ENCODE measurements at places on chromosomes 13 and 19.

DNA sequence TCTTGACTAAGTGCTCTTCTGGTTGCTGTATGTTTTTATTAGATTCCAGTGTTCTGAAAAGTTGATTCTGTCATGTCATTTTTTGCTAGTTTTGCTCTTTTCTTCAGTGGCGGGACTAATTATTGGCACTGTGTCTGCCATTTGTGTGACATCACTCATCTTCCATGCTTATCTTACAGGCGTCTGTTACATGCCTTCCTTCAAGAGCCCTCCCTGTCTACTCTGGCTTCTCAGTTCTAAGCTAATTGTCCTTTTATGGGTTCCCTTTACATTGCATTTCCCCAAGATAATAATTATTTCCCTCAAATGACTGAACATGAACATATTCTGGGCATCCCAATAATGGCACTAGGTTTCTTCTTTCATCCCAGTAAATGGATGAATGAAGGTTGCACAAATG, 459.1 kb downstream of the DCT start:
- no peak for DNase-seq

DNA sequence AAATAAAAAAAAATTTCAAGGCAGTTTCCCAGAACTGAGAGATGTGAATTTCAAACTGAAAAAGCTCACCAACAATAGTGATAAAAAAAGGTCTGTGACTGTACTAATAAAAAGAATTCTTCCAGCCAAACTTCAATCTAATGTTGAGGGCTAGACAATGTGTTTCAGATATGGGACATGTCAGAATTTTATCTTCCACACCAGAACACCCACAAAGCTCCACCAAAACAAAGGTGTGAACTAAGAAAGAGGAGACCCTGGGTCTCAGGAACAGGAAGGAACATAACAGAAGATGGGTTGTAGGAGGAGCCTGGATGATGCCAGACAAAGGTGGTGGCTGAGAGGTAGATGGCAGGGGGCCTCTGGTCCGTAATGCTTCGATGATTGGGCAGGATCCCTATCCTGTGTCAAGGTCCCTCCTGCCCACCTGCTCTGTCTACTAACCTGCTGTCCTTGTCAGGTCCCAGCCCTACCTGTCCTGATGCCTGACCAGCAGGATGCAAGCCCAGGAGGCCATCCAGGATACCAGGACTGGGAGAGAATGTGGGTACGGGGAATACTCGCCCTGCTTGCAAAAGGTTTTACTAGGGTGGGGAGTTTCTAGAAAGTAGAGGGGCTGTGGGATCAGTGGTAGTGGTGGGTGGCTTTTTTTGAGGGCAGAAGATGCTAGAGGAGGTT, 4.5 kb downstream of the MZF1 start:
- DNase-seq = no peak

DNA sequence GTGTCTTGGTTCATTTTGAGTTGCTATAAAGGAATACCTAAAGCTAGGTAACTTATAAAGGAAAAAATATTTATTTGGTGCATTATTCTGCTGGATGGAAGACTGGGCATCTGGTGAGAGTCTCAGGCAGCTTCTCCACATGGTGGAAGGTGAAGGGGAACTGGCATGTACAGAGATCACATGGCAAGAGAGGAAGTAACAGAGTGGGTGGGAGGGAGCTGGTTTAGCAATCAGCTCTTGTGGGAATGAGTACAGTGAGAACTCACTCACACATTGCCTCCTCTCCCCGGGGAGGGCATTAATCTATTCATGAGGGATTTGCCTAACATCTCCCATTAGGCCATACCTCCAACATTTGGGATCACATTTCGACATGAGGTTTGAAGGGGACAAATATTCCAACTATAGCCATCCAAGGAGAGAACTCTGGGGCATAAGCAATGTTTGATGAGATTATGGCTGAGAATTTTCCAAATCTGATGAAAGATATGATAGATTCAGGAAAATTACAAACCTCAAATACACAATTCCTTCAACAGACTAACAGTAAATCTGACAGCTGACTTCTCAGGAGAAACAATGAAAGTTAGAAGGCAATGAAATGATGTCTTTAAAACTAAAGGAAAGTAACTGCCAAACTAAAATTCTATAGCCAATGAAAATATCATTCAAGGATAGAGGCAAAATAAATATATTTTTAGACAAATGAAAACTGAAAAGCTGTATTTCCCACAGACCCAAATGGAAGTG, 52.5 kb downstream of the MTUS2 start:
- DNase-seq = no peak

DNA sequence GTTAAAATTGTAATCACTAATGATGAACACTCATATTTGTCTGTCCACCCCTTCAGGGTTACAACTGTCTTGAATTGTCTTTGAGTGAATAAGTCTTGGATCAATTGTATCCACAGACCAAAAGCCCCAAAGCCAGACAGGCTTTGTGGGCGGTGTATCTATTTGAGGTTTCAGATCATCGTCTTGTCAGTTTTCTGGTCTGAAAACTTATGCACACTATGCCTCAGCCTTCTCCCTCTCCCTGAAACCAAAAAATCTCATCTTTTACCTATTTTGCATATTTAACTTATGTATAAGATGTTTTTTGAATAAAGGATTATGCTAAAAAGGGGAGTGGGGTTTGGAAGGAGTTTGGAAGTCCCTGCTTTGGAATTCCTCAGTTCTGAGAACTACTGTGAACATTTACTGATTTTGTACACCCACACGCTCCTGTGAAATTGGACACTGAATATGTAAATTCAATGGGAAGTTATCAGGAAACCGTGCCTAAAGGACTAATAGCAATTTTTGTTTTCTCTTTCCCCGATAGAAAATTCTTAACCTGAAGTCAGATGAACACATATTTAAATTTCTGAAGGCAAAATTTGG, 52.1 kb downstream of the DPY19L3 start:
- DNase-seq = no peak

GRCh38 chr13:92829930-92830329, 396.7 kb upstream of the GPC6 start:
- no peak for DNase-seq
